MM.1S (cell line): ENCODE measurements at places on chromosomes 12 and 14.

DNA sequence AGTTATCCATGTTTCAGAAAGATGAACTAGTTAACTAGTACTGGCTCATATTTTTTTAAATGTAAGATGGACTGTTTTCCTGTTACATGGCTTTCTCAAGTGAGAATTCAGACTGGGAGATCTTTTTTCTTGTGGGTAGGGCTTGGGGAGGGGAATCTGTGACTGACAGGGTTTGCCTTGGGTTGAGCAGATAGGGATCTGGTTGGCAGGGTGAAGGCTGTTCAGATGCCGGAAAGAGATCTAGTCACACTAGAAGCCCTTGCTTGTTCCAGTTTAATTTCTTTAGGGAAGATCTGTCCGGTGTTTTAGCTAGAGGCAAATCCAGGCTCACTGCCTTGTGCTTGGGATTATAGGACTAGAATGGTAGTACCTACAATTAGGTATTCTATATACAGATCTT lies 63.2 kb downstream of the FBXO33 start:
- no peaks in the 10 kb centered on the region for H3K36me3 ChIP-seq
- H3K27ac ChIP-seq: no peak overlapping the region
- DNase-seq: no peak
- H3K27me3 ChIP-seq: no peaks in the 10 kb centered on the region
- H3K4me1 ChIP-seq: no peaks in the 10 kb centered on the region
- no peak overlapping the region for H3K4me3 ChIP-seq

DNA sequence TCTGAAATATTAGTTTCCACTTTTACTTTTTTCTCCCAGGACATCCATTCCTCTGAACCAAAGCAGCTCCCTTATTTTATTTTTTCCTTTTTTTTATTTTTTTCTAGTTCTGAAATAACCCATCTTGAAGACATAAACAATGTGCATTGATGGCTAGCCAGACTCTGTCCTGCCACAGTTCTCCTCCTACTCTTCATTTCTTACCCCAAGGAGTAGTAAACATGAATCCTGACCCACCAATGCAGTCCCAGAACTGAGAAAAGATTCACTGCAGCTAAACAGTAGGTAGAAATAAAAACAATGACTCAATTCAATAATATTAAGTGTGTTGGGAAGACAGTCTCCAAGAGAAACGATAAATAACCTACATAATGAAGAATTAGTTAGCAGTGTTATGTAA lies 65.7 kb upstream of the NOVA1 start:
- H3K27ac ChIP-seq: no peak overlapping the region
- no peaks in the 10 kb centered on the region for H3K27me3 ChIP-seq
- no peak overlapping the region for H3K4me3 ChIP-seq
- DNase-seq: no peak
- H3K36me3 ChIP-seq: no peaks in the 10 kb centered on the region

GRCh38 chr12:49967777-49968250 lies 4.9 kb upstream of the AQP6 start:
- no peak for DNase-seq
- H3K27ac ChIP-seq: no peak overlapping the region
- H3K36me3 ChIP-seq: no peaks in the 10 kb centered on the region
- peak overlapping the region; percentile 57 for H3K4me3 ChIP-seq
- H3K4me1 ChIP-seq: no peaks in the 10 kb centered on the region
- H3K27me3 ChIP-seq: peaks cover 85% of the 10 kb centered on the region

DNA sequence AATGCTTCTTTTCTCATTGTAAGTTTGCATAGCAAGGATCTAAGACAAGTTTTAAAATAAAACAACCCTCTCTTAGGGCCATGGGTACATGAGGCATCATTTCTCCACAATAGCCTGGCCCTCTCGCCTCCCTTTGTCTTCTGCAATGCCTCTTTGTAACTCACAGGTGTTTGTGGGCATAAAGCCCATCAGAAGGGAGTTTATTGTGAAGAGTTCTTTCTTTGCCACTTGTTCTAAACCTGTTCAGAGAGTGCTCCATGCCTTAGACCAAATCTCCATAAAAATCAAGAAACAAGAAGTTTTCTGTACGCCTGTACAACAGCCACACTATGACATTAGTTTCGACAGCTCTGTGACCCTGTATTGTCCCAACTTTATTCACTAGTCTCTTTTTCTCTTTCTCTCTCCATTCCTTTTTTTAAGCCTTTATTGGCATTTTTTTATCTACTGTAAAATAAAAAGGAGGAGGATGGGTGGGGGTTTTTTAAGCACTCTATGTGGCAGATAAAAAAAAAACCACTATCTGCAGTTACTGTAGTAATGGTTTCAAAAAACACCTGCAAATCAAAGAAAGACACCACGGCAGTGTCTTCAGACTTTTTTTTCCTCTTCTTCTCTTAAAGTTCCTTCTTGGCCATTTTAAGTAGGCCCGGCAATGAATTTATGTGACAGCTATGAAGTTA lies 1.6 kb downstream of the C12orf42 start:
- no peaks in the 10 kb centered on the region for H3K36me3 ChIP-seq
- H3K4me3 ChIP-seq: no peak overlapping the region
- no peaks in the 10 kb centered on the region for H3K4me1 ChIP-seq
- no peak overlapping the region for H3K27ac ChIP-seq
- H3K27me3 ChIP-seq: peaks cover 12% of the 10 kb centered on the region; the same call in 1 of the 2 replicates

DNA sequence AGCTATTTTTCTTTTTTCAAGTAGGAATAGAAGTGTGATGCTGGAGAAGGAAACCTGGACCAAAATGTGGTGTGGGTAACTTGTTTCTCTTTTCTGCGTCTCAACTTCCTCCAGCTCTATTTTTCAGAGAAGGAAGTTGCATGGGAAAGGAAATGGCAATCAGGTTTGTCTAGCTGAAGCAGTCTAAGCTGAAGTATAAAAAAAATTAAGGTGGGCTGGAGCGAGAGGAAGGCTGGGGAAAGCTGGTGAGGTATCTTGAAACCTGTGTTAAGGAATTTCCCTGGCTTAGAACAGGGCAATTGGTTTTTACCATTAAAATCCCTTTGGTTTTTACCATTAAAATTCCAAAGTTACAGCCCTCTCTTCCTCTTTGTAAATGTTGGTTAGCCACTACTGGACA lies 34.2 kb upstream of the NINJ2 start:
- no peaks in the 10 kb centered on the region for H3K27me3 ChIP-seq
- DNase-seq: no peak
- no peak overlapping the region for H3K4me3 ChIP-seq
- H3K4me1 ChIP-seq: no peaks in the 10 kb centered on the region
- no peaks in the 10 kb centered on the region for H3K36me3 ChIP-seq

DNA sequence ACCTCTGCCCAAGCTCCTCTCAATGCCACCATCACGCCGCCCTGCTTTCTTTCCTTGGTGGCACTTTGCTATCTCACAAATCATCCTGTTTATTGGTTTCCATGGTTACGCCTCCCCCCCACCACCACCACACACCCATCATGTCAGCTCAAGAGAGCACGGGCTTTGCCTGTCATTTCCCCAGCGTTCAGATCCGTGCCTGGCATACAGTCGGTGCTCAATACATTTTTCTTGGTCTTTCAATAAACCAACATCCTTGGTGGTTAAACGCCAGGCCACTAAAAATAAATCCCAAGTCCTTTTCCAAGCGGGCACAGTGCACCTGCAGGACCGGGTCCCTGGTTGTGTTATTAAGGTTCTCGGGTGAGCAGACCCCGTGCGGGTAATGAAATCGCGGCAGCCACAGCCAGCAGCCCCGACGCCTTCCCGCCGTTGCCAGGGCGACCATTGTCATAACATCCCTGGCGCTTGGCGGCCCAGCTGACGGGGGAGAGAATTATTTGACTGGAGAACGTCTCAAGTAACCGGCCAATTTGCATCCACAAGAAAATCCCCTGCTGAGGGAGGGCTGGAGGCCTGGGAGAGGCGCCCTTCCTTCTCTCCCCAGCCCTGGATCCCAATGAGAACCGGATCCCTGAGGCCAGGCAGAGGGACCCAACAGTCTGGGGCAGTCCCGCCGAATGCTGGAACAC lies 92.9 kb downstream of the KSR2 start:
- DNase-seq: no peak
- H3K4me1 ChIP-seq: no peaks in the 10 kb centered on the region
- no peaks in the 10 kb centered on the region for H3K27me3 ChIP-seq
- no peaks in the 10 kb centered on the region for H3K36me3 ChIP-seq
